ENCODE measurements at places on chromosomes 12 and 14. TPM values are rescaled to one million over a fixed set of nuclear protein-coding genes. Genes with fewer than 3 reads are reported as not detected.
A peak's percentile ranks its signal among the peaks of the same experiment; 100 is the strongest.

DNA sequence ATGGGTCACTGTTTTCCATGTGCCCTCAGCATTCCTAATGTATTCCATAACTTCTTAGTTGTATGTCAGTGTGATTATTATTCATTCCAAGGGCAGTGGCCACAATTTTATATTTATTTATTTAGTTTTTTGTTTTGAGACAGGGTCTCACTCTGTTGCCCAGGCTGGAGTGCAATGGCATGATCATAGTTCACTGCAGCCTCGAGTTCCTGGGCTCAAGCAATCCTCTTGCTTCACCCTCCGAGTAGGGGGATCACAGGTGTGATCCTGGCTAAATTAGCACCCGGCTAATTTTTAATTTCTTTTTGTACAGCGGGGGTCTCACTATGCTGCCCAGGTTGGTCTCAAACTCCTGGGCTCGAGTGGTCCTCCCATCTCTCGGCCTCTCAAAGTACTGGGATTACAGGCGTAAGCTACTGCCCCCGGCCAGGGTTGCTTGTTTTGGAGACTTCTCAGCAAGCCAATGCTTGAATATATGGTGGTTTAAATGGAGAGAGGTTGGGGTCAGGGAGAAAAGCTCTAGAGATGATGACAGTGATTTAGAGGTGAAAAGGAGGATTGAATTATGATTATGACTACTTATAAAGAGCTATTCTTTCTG is 7.6 kb downstream of the GPRC5A start:
- no peak for DNase-seq

GRCh38 chr12:25993901-25994651 is 35.6 kb downstream of the RASSF8 start:
- peak; percentile 57 for DNase-seq

DNA sequence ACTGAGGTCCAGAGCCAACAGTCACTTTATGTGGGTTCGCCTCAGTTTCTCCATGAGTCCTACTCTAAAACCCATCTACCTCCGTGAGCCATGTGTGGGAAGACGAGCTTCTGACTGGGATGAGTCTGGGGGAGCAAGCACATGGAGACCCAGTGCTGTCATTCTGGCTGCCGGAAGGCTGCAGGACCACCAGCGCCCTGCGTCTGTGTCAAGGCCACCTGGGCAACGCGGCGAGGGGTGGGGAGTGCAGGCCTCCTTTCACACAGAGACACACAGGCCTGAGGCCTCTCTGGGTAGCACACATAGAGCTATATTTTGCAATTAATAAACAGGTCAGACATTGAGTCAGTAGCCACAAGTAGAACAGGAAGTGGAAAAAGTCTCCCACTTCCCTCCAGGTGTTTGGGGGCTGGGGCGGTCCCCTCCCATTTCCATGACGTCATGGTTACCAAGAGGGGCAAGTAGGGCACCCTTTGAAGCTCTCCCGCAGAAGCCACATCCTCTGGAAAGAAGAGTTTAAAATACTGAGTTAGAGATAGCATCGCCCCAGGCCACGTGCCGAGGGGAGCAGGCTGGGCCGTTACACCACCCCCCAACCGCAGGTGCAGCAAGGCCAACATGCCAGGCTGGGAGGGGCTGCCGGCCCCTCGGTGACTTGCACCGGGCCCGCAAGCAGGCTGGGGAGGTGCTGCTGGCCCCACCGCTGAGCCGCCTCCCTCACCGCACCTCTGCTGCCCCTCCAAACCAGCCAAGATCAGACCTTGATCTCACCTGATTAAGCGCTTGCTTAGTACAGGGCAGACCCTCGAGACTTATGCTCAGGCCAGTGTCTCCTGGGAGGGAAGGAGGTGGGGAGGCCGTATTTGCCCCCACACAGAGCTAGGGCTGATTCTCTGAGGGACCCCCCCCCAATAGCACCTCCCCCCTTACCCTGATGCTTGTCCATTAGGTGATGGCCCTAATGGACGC is 32.7 kb downstream of the DAD1 start:
- DNase-seq = no peak

GRCh38 chr14:100962494-100962893 is 59.0 kb upstream of the RTL1 start:
- DNase-seq = no peak

GRCh38 chr14:72747652-72748051 is 146.2 kb downstream of the DPF3 start:
- DNase-seq = no peak

DNA sequence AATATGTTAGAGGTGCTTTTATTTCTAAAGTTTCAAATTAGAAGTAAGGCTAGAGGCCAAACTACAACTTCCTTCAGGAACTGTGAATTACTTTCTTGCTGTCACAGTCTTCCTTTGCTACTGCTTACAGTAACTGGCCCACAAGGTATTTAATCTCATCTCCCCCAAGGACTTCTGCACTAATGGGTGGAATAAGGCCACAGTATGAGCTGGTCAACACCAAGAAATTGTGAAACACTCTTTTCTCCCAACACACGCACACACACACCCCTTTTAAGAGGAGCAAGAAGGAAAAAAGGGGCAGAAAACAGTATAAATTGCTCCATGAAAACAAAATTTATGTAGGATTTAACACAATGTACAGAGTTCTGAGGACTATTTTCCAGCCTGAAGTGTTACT is 45.6 kb downstream of the SCAF11 start:
- no peak for DNase-seq

DNA sequence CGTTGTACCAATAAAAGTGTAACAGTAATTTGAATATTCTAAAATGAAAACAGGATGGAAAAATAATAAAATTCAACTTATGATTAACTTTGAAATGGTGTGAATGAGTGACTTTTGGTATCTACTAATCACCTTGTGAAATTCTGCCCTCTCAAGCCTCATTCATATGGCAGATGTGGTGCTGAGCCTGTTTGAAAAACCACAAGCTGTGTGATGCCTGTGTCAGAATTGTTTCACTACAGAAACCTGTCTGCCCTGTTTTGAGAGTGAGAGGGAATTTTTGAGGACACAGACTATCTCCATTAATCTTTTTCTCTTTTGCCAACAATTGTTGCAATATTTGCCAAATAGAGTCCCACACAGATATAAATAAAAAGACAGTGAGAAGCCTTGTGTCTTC is 3.9 kb upstream of the RNU6-7 start:
- no peak for DNase-seq

DNA sequence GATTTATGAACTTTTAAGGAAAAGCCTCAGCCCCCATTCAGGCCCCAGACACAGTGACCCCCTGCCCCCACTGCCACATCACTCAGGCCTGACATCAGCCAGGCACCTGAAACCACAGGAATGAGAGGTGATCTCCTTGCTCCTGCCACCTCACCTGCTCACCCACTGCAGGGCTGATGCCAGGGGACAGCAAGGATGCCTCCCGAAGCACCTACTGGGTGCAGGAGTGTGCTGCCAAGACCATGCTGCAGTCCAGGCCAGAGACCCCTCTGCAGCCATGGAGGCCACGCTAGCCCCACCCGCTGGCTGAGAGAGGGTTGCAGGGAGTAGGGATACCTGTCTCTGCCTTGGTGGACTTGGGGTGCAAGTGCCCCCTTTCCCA is 18.6 kb upstream of the KRT7 start:
- DNase-seq = no peak

SLC39A5 gene
- 0.31 TPM for total RNA-seq

KLRB1 gene
- total RNA-seq = 0.41 TPM

UBE3B gene
- total RNA-seq = 59.7 TPM

TBK1 gene
- 24.7 TPM for total RNA-seq

PPP2R3C gene
- total RNA-seq = 41.7 TPM

GLT8D2 gene
- 40.3 TPM for total RNA-seq

METAP2 gene
- total RNA-seq = 87.9 TPM

All from tongue (tissue), 3 donors.